Skin of body (tissue), 3 donors: ENCODE measurements at places on chromosomes 6 and 20. TPM values are rescaled to one million over a fixed set of nuclear protein-coding genes. Genes with fewer than 3 reads are reported as not detected.

Gene PHACTR3
- 6.9 TPM for total RNA-seq

Gene TMEM170B
- total RNA-seq, result 5.8 TPM

Gene GLP1R
- 0.10 TPM for total RNA-seq

Gene GRM1
- 0.10 TPM for total RNA-seq

Gene NTSR1
- total RNA-seq, result 0.10 TPM

Gene ADAT2
- 6.5 TPM for total RNA-seq

Gene SLC17A2
- not detected for total RNA-seq

Gene ENPP3
- total RNA-seq, result 2.0 TPM

Gene OTOR
- not detected for total RNA-seq

Gene PPP1R14C
- 18.3 TPM for total RNA-seq

Gene HSPA12B
- total RNA-seq, result 14.0 TPM

Gene RAB44
- total RNA-seq, result 0.59 TPM

- no peak for DNase-seq
Measured at GRCh38 chr6:118350881-118351430, 197.1 kb upstream of the PLN start.

DNA sequence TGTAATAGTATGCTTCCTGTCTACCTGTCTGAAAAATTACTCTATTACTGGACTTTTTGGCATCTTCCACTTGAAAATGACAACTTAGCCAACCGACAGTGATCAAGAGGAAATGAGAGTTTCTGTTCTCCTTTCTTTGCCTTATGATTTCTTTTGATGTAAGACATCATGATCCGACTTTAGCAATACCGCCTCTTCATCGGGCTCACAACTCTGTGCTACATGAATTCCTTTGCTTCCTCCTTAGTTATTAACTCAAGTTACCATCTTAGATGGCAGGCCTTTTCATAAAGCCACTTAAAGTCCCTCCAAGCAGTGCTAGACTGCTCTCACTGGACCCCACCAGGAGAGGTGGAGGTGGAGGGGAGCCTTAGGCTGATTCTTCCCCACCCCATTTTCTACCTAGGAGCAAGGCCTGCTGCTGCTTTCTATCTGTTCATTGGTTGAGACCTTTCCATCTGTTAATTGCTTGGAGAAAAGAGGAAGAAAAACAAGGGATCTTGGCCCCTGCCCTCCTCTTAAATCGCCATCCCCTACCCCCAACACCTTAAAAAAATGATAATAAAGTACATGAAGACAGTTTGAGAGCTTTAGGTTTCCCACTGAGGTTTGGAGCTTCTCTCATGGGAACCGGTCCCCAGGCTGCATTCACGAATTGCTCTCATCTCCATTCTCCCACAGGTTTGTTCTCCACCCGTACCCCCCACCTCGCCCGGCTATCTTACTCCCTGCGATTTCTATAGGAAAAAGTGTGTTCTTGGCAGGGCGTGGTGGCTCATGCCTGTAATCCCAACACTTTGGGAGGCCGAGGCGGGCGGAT is 21.6 kb upstream of the MCM3 start:
- DNase-seq, result no peak

DNA sequence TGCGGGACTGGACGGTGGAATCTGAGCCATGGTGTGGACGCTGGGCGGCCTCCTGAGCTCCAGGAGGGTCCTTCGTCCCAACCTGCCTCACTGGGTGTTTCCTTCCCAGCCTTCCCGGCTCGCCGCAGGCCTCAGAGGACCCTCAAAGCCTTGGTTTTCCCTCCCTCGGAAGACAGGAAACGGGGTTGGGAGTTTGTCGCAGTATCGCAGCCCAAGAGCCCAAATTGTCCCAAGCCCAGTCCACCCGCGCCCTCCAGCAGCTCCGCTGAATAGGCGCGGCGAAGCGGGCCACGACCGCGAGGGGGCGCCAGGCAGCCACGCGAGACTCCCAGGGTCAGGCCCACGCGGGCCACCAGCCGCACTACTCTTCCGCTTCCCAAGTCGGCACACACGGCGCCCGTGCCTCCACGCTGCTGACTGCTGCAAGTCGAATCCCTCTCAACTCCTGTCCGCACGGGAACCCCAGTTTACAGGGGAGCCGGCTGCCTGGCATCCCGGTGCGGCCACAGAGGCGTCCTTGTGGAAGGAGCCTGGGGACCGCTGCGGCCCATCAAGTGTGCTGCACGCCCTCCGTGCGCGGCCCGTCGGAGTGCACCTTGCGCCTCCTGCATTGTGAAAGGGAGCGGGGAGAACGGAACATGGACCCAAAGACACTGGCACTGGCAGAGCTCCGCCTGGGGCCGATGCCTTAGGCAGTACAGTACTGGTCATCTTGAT is 40.4 kb upstream of the HMGA1 start:
- peak; percentile 29 for DNase-seq

DNA sequence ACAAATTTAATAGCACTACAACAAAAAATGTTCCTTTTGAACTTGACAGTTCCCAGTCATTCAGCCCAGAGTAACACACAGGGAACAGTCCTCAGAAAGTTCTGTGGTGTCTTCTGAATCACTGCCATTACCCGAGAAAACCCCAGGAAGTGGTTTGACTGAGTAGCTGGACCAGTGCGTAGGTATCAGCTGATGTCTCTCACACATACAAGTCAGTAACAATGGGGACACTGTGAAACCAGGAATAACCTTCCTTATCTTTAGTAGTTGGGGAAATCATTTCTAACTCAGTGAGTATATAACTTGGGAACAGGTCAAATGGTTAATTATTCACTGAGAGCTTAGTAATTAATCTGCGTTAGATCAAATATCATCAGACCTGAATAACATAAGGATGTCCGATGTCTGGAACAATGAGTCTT is 73.1 kb downstream of the HIVEP2 start:
- no peak for DNase-seq

GRCh38 chr20:48730977-48731376 is 96.8 kb downstream of the PREX1 start:
- no peak for DNase-seq

GRCh38 chr6:13355999-13356785 is 27.9 kb upstream of the TBC1D7 start:
- DNase-seq, result no peak

GRCh38 chr6:113629975-113630737 is 227.0 kb upstream of the MARCKS start:
- no peak for DNase-seq

GRCh38 chr20:11995805-11996567 is 78.3 kb downstream of the BTBD3 start:
- no peak for DNase-seq

GRCh38 chr20:37205794-37206193 is 26.4 kb upstream of the MROH8 start:
- no peak for DNase-seq

DNA sequence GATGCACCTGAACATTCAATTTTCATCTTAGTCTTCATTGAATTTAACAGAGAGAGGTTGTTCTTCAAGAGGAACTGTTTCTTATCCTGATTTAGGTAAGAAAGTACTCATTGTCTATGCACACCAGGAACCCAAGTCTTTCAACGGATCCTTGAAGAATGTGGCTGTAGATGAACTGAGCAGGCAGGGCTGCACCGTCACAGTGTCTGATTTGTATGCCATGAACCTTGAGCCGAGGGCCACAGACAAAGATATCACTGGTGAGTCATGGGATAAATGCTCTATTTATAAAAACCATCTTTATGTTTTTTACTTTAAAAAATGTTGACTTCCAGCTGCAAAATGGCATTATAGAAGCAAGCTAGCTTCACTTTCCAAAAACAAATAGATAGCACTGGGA is 10.2 kb downstream of the NQO2 start:
- DNase-seq, result no peak

- DNase-seq, result no peak
Measured at GRCh38 chr6:170439366-170440361, 113.4 kb downstream of the PSMB1 start.

GRCh38 chr6:82995066-82995465 is 70.6 kb downstream of the UBE3D start:
- no peak for DNase-seq

GRCh38 chr6:4480788-4481735 is 295.1 kb upstream of the CDYL start:
- no peak for DNase-seq

DNA sequence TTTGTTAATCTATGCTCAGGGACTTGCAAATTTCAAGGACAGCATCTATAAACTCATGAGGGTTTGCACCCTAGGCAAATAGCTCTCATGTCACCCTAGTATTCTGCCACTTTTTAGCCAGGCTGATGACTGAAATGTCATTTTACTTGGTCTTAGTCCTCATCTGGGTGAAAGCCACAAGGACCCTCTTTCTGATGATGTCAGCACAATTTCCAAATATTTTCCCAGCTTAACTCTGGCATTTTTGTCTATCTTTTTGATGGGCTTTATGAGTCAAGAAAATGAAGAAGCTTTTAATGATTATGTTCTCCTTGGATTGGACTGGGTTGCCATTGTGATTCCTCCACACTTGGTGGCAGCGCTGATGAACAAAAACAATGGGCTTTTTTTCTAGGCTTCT is 420.1 kb upstream of the BTBD3 start:
- no peak for DNase-seq

DNA sequence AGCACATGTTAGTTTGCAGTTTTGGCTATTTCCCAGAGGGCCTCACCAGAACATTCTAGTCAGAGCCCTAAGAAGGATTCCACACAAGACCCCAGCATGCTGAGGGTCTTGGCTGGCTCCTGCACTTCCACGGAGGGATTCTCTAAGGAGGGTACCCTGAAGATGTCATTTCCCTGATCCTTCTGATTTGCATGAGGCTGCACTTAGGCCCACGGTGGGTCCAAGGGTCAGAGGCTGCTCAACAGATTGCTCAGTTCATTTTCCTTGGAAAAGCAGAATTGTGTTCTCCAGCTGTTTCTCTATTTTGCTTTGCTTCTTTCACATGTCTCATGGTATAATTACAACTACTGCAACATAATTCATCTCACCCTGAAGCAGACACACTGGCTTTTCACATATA is 22.2 kb downstream of the PREP start:
- no peak for DNase-seq

GRCh38 chr6:70424291-70424690 is 11.0 kb downstream of the FAM135A start:
- no peak for DNase-seq

GRCh38 chr20:57747861-57748481 is 38.2 kb upstream of the PMEPA1 start:
- DNase-seq, result no peak

DNA sequence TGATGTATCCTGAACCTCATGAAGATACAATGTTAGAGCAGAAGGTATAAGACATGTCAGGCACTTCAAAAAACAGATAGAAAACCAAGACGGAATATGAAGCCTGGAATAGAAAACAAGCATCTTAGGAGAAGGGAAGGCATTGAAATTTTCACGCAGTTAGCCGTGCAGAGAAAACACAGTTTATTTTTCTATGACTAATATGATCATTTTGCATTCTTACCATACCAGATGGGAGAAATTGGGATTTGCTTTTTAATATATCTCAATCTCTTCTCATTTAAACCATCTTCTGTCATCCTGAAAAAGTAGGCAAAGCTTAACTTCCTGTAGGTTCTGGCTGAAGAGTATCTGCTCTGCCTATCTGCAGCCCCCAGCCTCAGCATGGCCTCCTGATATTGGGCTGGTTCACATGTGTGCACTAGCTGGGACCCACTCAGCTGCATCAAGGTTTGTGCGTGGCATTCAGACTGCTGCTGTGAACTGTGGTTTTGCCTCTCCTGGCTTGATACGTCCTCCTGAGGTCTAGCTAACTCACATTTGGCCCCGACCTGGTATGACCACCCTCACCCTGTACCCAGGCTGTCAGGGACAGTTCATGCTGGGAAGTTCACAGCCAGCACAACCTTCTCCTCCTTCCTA is 392.5 kb upstream of the SASH1 start:
- no peak for DNase-seq

- no peak for DNase-seq
Measured at GRCh38 chr6:119683031-119683430, 333.5 kb upstream of the MAN1A1 start.

GRCh38 chr6:4948781-4949450 is 54.9 kb downstream of the RPP40 start:
- DNase-seq, result no peak

GRCh38 chr6:14326774-14327173 is 209.2 kb downstream of the CD83 start:
- DNase-seq, result no peak

- no peak for DNase-seq
Measured at GRCh38 chr20:8215361-8215781, 83.3 kb downstream of the PLCB1 start.

- no peak for DNase-seq
Measured at GRCh38 chr6:109662192-109662591, 28.8 kb downstream of the AK9 start.

- DNase-seq, result no peak
Measured at GRCh38 chr20:62410746-62411478, 3.8 kb upstream of the CABLES2 start.

DNA sequence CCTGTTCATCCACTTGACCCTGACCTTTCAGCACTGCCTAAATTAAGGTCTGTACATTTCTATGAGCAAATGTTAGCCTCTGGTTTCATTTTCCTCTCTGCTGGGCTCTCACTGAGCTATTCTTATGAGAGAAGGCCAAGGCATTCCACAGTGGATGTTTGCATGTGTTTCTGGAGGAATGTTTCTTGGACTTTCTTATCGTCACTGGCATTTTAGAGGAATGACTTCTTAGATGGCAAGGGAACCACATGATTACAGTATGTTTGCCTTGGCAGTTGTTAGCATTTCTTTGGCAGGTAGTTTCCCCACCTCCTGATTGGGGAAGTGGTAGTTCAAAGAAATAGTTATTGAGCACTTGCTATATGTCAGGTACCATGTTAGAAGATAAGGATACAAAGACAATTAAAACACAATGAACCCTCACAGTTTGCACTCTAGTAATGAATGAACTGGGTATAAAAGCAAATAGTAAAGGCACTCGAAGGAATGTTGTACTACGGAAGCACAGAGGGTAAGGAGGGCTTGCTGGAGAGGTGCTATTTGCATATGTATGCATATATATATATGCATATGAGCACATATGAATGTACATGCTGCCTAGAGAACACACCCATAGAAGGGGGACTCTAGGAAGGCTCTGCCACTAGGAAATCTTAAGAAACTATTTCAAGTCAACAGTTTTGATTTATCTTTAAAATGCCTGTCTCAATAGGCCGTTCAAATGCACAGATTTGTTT is 307.4 kb downstream of the EYA4 start:
- no peak for DNase-seq

DNA sequence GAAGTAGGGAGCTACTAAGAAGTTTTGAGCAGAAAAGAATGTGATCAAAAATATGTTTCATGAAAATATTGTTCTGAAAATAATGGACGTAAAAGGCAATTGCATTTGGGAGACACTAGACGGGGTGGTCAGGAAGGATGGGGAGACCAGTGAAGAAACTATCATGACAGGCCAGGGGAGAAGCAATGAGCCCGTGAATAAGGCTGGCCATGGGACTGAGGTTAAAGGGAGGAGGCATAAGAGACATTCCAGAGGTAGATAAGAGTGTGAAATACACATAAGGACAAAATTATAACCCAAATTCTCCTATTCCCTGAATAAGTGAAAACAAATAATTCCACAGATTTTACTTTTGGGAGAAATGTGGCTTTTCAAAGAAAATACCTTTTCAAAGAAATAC is 51.7 kb downstream of the MARCKS start:
- no peak for DNase-seq

- DNase-seq, result peak; percentile 31
Measured at GRCh38 chr20:32521780-32522525, 63.2 kb downstream of the NOL4L start.
